ENCODE measurements at places on chromosomes 3 and 15. TPM values are rescaled to one million over a fixed set of nuclear protein-coding genes. Genes with fewer than 3 reads are reported as not detected.

The UBA7 gene
- 14.2 TPM for total RNA-seq

The ST3GAL6 gene
- 23.6 TPM for total RNA-seq

The ZCWPW2 gene
- 0.18 TPM for total RNA-seq

The CADM2 gene
- total RNA-seq = under 0.01 TPM

The MLF1 gene
- 6.6 TPM for total RNA-seq

The CLDN11 gene
- total RNA-seq = 277 TPM

The SLC25A38 gene
- total RNA-seq = 15.5 TPM

The ADAMTS7 gene
- total RNA-seq = 10.7 TPM

The A4GNT gene
- not detected for total RNA-seq

The DUOX1 gene
- not detected for total RNA-seq

The PDCD10 gene
- 63.4 TPM for total RNA-seq

The GP9 gene
- total RNA-seq = not detected

The CAPN3 gene
- 0.28 TPM for total RNA-seq

The BNC1 gene
- 17.0 TPM for total RNA-seq

The SMCO1 gene
- not detected for total RNA-seq

The LMAN1L gene
- total RNA-seq = not detected

The CELSR3 gene
- total RNA-seq = 0.47 TPM

The CYP19A1 gene
- 0.19 TPM for total RNA-seq

The MYO5A gene
- 66.7 TPM for total RNA-seq

The MESP1 gene
- total RNA-seq = 0.18 TPM

The CELF6 gene
- not detected for total RNA-seq

The COL6A5 gene
- not detected for total RNA-seq

The FAM107A gene
- 5.4 TPM for total RNA-seq

The LRRIQ4 gene
- total RNA-seq = not detected

The CPEB1 gene
- total RNA-seq = not detected

The NLGN1 gene
- 32.2 TPM for total RNA-seq

The CPA3 gene
- total RNA-seq = 3.1 TPM

The ITGA11 gene
- total RNA-seq = 0.54 TPM

The ECE2 gene
- not detected for total RNA-seq

The GOLGA8R gene
- total RNA-seq = 1.9 TPM

Measured in endothelial cell of coronary artery (primary cell).